SJSA1 (cell line): ENCODE measurements at places on chromosomes 2 and 18. TPM values are rescaled to one million over a fixed set of nuclear protein-coding genes. Genes with fewer than 3 reads are reported as not detected.

- no peaks in the 10 kb centered on the region for H3K4me1 ChIP-seq
- H3K36me3 ChIP-seq, result no peaks in the 10 kb centered on the region
- H3K27ac ChIP-seq, result no peak overlapping the region
- DNase-seq, result no peak
- no peaks in the 10 kb centered on the region for H3K27me3 ChIP-seq
These were observed 82.9 kb upstream of the CCDC85A start for GRCh38 chr2:56100791-56101312.

DNA sequence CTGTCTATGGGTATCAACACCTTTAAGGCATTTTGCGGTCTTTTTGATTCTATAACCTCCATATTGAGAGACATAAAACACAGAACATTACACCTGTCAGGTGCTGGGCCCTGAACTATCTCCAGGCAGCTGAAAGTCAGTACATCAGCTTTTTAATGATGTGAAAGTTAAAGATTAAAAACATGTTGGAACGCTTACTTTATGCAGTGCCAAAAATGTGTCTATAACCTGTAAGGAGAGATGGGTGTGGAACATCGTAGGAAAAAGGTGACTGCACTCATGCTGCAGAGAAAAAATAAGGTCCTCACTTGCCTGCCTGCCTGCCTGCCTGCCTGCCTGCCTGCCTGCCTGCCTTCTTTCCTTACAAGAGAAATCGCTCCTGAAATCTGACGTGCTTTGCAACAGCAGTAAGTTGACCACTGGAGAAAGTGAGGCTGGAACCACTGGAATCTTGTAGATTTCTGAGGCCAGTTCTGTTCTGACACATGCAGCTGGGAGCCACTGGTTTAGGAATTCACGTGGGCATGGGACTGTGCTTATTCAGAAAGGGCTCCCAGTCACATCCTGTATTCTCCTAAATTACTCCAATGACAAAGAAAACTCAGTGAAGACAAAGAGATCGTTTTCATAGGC lies 34.1 kb downstream of the BCL11A start:
- no peak overlapping the region for H3K27ac ChIP-seq
- no peak overlapping the region for H3K4me3 ChIP-seq
- H3K36me3 ChIP-seq, result no peaks in the 10 kb centered on the region
- no peaks in the 10 kb centered on the region; the same call in 1 of the 2 replicates for H3K27me3 ChIP-seq
- peaks cover 28% of the 10 kb centered on the region for H3K4me1 ChIP-seq
- DNase-seq, result no peak

GRCh38 chr2:136932700-136933099 lies 167.4 kb downstream of the THSD7B start:
- no peak overlapping the region for H3K4me3 ChIP-seq
- H3K36me3 ChIP-seq, result no peaks in the 10 kb centered on the region
- H3K4me1 ChIP-seq, result no peaks in the 10 kb centered on the region
- no peak for DNase-seq
- no peak overlapping the region for H3K27ac ChIP-seq
- H3K27me3 ChIP-seq, result no peaks in the 10 kb centered on the region

GRCh38 chr18:62953663-62954062 lies 238.3 kb downstream of the PHLPP1 start:
- no peak for DNase-seq
- peaks cover 4% of the 10 kb centered on the region; the same call in 1 of the 2 replicates for H3K36me3 ChIP-seq
- no peaks in the 10 kb centered on the region for H3K27me3 ChIP-seq
- H3K4me3 ChIP-seq, result no peak overlapping the region
- peaks cover 12% of the 10 kb centered on the region for H3K4me1 ChIP-seq
- H3K27ac ChIP-seq, result no peak overlapping the region

- peaks cover 36% of the 10 kb centered on the region for H3K27me3 ChIP-seq
- H3K4me1 ChIP-seq, result no peaks in the 10 kb centered on the region
- H3K36me3 ChIP-seq, result no peaks in the 10 kb centered on the region
- DNase-seq, result no peak
- H3K27ac ChIP-seq, result no peak overlapping the region
These were observed 245.9 kb downstream of the TFCP2L1 start for GRCh38 chr2:121038891-121039616.

DNA sequence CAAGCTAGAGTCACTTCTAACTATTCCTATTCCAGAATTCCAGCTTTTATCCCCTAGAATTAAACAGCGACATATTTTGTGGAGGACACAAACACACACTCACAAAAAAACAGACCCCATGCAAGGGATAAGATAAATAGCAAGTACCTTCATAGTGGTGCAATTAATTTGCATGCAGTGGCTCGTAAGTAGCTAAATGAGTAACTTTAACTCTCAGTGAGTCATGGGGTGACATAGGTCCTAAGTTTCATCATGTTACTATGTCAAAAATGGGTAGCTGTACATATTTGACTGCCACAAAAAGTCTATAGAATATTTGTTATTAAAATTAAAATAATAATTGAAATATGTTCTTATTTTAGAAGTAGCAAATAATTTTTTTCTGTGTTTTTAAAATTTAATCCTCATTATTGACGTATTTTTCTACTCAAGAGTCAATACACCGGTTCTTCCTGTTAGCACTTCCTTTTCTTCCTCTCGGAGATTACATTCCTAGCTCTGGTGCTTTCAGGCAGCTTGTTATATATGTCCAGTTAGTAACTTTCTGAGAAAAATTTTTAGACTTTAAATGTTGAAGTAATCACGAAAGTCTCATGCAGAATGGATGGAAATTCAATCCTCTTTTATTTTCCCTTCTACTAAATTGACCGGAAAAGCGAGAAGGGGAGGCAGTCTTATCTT lies 247.0 kb downstream of the KCNH7 start:
- DNase-seq, result no peak
- no peak overlapping the region for H3K4me3 ChIP-seq
- no peaks in the 10 kb centered on the region for H3K27me3 ChIP-seq
- no peaks in the 10 kb centered on the region for H3K4me1 ChIP-seq

EMX1 gene
- not detected in 2 replicates for total RNA-seq

HMSD gene
- total RNA-seq, result 0.53 and 1.00 TPM in 2 replicates

CPS1 gene
- total RNA-seq, result 16.0 and 24.7 TPM in 2 replicates

C2orf66 gene
- total RNA-seq, result 0.05 TPM in 1 of 2 replicates, not detected in the other

KIAA2012 gene
- 0.03 TPM in 1 of 2 replicates, not detected in the other for total RNA-seq
